ENCODE measurements at places on chromosomes 4 and X.

DNA sequence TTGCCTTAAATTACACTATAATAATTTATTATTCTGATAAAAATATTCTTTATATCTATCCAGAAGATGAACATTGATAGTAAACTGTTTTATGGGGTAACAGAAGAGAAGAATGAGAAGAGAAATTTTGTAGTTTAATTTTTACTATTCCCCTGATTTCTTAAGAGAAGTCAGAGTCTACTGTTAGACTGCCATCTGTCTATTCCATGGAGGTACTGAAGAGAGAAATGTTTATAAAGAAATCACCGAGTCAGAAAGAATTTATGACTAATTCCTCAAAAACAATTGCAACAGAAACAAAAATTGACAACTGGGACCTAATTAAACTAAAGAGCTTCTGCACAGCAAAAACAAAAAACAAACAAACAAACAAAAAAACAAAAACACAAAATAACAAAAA lies 149.9 kb downstream of the FGF16 start:
- DNase-seq = no peak

DNA sequence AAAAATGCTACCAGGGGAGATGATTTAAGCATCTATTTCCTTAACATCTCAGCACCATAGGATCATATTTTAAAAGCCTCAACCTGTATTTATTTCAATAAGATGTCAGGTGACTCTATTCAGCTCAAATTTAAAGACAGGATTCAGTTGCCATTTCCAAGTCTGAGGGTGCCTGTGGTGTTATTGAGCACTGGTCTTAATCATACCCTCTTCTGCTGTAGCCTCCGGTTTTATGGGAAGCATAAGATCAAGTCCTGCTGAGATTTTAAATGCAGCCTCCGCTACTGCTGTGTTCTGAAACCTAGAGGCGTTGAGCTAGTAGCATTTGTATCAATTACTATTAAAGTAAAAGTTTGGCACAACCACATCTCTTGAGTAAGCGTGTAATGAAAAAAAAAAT lies 185.7 kb upstream of the NWD2 start:
- no peak for DNase-seq

GRCh38 chr4:40962551-40963180 lies 212.9 kb downstream of the NSUN7 start:
- DNase-seq = no peak

GRCh38 chrX:53247928-53248327 lies 22.9 kb upstream of the KDM5C start:
- no peak for DNase-seq

GRCh38 chrX:154362085-154362742 lies 12.2 kb downstream of the FLNA start:
- DNase-seq = no peak

DNA sequence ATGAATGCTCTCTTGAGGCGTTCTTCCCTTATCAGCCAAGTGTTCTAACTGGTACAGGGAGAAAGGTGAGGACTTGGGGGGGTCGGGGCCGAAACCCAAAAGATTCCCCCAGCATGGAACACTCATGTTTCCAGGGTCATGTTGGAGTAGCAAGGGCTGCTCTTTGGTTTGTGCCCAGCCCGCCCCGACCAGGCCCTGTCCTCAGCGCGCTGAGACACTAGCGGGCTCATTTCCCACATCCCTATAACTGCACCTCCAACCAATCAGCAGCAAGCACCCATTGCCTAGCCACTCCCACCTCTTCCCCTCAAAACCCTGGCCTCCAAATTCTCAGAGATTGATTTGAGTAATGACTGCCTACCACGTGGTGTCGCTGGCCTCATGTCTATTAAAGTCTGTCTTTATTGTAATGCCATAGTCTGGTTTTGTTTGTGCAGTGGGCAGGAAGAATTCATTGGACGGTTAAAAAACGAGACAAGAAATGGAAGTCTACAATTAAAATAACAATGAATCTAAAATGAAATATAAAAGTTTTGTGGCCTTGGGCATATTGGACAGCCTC lies 1928.4 kb downstream of the STIM2 start:
- no peak for DNase-seq

All from activated naive CD4-positive, alpha-beta T cell (primary cell).